Tibial nerve (tissue), 4 donors: ENCODE measurements at places on chromosomes 16 and 17.
A peak's percentile ranks its signal among the peaks of the same experiment; 100 is the strongest.

GRCh38 chr17:68576811-68577496, 24.2 kb downstream of the FAM20A start:
- no peaks in the 10 kb centered on the region for H3K27me3 ChIP-seq
- DNase-seq, result peak; percentile 50

DNA sequence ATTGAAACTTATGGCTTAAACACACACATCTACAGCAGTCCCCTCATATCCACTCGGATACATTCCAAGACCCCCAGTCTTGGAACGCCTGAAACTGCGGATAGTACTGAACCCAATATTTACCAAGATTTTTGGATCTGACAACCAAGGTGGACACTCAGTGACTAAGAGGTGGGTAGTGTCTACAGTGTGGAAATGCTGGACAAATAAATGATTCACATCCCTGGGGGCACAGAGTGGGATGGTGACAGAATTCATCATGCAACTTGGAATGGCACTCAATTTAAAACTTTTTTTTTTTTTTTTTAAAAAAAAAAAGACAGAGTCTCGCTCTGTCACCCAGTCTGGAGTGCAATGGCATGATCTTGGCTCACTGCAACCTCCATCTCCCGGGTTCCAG, 54.2 kb upstream of the TRAP1 start:
- H3K4me3 ChIP-seq, result no peak overlapping the region
- no peaks in the 10 kb centered on the region for H3K27me3 ChIP-seq
- H3K36me3 ChIP-seq, result peaks cover 27% of the 10 kb centered on the region
- H3K4me1 ChIP-seq, result peaks cover 17% of the 10 kb centered on the region
- no peak for DNase-seq
- H3K27ac ChIP-seq, result peak overlapping the region; percentile 63

- peaks cover 7% of the 10 kb centered on the region for H3K4me1 ChIP-seq
- peaks cover 2% of the 10 kb centered on the region for H3K36me3 ChIP-seq
- no peak overlapping the region for H3K4me3 ChIP-seq
- H3K27ac ChIP-seq, result no peak overlapping the region
These were observed 8.9 kb upstream of the MYH11 start for GRCh38 chr16:15865742-15866141.

GRCh38 chr16:78762222-78762621, 662.8 kb downstream of the WWOX start:
- H3K36me3 ChIP-seq, result no peaks in the 10 kb centered on the region
- H3K4me3 ChIP-seq, result no peak overlapping the region
- no peak for DNase-seq
- no peaks in the 10 kb centered on the region for H3K27me3 ChIP-seq

GRCh38 chr16:64925166-64925565, 196.7 kb downstream of the CDH11 start:
- H3K27ac ChIP-seq, result no peak overlapping the region
- H3K4me3 ChIP-seq, result no peak overlapping the region
- H3K27me3 ChIP-seq, result no peaks in the 10 kb centered on the region
- no peaks in the 10 kb centered on the region for H3K4me1 ChIP-seq

DNA sequence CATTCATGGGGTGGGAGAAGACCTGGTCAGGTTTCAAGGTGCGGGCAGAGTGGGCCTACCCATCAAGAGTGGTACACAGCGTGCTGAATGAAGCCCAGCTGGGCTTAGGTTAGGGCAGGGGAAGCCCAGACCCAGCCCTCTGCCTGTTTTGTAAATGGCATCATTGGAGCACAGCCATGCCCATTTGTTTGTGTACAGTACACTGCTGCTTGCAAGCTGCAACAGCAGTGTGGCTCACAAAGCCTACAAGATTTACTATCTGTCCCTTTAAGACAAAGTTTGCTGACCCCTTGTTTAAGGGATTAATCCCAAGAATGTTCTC, 230.1 kb upstream of the TNRC6C start:
- DNase-seq, result no peak
- H3K27ac ChIP-seq, result peak overlapping the region; percentile 73
- H3K27me3 ChIP-seq, result no peaks in the 10 kb centered on the region
- no peaks in the 10 kb centered on the region for H3K36me3 ChIP-seq
- no peak overlapping the region for H3K4me3 ChIP-seq

DNA sequence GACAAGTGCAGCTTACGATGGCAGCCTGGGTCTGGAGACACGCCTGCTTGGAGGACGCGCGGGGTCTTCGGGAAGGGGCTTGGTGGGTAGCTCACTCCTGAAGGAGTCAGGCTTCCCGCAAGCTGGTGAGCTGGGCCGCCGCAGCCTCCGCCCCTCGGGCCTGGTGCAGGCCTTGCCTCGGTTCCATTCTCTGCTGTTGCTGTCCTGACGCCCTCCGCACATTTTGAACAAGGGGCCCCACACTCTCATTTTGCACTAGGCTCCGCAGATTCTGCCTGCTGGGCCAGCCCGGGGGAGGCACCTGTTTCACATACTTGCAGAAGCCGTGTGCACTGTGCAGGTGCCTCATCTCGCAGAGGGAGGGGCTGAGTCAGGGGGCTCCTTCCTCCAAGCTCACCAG, 31.9 kb upstream of the CBX4 start:
- no peak overlapping the region for H3K27ac ChIP-seq
- no peak for DNase-seq
- H3K36me3 ChIP-seq, result no peaks in the 10 kb centered on the region
- peaks cover 10% of the 10 kb centered on the region for H3K27me3 ChIP-seq
- H3K4me1 ChIP-seq, result no peaks in the 10 kb centered on the region
